ENCODE measurements at places on chromosomes 5 and 9. TPM values are rescaled to one million over a fixed set of nuclear protein-coding genes. Genes with fewer than 3 reads are reported as not detected.

NOXA1 gene
- total RNA-seq: 0.26 TPM

CRB2 gene
- not detected for total RNA-seq

MELK gene
- total RNA-seq: 18.0 TPM

SLC2A6 gene
- 3.5 TPM for total RNA-seq

LRRC70 gene
- total RNA-seq: 0.24 TPM

VPS13A gene
- total RNA-seq: 9.9 TPM

PCDHA8 gene
- total RNA-seq: not detected
